ENCODE measurements at places on chromosomes 11 and 22.

- no peak for DNase-seq
Measured at GRCh38 chr22:46087816-46088277, 62.5 kb upstream of the PPARA start.

GRCh38 chr11:22976146-22976545 lies 115.9 kb upstream of the CCDC179 start:
- DNase-seq = no peak

DNA sequence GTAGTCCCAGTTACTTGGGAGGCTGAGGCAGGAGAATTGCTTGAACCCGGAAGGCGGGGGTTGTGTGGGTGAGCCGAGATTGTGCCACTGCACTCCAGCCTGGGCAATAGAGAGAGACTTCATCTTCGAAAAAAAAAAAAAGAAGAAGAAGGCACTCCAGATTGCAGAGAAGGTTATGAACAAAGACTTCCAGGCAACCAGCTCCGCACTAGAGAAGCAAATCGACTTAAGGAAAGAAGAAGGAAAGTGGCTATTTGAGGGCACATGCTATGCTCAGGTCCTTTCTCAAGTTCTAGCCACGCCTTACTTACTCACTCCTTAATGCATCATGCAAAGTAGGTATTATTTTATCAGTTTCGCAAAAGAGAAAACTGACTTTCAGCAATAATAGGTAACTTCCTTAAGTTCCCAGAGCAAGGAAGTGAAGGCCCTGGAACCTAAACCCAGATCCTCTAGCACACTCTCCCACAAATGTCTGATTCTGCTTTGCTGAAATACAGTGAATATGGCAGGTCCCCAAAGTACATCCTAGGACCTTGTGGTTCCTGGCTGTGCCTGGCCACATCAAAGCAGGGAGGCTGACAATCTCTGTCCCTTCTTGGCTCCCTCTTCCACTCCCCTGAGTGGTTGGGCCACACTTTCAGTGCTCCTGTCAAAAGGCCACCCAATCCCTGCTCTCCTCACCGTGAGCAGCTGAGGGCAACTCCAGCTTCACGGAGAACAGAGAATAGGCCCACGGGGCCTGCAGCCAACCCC lies 14.2 kb downstream of the CD3E start:
- no peak for DNase-seq

- DNase-seq = no peak
Measured at GRCh38 chr22:32603651-32604540, 129.3 kb downstream of the FBXO7 start.

DNA sequence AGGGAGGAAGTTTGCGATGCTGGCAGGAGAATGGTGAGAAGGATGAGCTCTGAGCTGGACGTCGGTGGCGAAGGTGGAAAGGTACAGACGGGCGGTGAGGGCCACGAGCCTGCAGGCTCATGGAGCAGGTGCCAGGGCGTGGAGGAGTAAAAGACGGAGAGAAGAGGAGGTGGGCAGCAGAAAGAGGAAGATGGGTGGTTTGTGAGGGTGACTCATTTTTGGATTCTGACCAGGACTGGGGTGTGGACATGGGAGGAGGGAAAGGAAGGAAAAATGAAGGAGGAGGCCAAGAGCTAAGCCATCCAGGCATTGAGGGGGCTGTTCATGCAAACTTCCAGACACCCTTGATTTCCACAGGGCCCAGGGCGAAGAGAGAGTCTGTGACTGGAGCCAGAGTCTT lies 3.5 kb downstream of the ZDHHC24 start:
- no peak for DNase-seq

DNA sequence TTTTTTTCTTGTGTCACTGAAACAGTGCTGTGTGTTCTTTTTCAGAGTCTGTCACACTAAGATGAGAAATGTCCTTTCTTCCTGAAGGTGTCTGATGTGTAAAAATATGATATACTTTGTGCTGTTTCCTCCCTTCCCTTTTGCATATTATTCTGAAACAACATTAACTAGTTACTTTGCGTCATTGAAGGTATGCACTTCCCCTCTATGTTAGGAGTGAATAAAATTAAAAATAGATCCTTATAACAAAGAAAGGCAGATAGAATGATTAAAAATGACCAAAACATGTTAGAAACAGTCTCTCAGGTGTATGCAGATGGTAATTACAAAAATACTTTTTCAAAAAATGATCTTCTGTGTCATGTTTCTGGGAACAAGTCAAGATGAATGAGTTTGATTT lies 1.6 kb upstream of the RAB30 start:
- DNase-seq = no peak

DNA sequence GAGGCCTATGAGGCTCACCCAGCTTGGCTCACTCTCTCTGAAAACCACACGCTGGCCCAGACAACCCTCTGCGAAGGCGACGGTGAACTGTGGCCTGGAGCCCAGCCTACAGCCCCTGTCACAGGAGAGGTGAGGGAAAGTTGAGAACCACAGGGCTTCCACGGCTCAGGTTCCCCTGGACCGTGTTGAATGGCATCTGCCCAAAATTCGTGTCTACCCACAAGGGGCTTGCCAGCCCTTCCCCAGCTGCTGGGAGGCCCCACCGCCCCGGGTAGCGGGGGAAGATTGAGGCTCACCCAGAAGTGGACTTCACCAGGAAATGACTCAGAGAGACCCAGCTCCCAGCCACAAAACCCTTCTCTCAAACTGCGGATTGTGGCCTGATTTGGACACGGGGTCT lies 197.1 kb downstream of the CTTN start:
- DNase-seq = no peak

DNA sequence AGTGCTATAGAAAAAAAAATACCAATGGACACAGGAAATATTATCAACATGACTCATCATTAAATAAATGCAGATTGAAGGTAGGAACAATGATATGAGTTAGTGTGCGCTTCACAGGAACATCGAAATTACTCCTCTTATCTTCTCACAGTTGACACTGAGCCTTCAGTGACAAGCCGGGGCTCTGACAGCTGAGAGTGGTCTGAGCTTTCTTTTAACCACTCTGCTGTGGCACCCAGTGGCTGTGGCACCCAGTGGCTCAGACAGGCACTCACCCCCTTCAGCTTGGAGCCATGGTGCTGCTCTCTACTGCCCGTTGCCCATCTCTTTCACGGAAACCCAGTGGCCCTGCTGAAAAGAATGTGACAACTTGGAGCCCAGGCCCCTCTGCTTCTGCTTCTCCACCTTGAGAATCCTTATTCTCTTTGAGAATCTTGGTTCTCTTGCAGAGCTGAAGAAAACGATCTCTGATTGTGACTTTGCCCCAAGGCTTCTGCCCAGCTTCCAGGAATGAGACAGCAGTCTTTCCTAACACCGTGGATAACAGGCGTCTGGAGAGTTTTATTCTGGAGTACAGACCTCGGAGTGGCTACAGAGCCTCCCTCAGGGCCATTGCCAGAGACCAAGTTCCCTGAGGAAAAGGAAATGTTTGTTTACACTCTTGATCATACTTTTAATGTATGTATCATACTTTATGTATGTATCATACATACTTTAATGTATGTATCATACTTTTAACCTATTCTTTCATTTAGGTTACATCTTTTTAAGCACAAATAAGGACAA lies 37.1 kb upstream of the OR8B8 start:
- no peak for DNase-seq

DNA sequence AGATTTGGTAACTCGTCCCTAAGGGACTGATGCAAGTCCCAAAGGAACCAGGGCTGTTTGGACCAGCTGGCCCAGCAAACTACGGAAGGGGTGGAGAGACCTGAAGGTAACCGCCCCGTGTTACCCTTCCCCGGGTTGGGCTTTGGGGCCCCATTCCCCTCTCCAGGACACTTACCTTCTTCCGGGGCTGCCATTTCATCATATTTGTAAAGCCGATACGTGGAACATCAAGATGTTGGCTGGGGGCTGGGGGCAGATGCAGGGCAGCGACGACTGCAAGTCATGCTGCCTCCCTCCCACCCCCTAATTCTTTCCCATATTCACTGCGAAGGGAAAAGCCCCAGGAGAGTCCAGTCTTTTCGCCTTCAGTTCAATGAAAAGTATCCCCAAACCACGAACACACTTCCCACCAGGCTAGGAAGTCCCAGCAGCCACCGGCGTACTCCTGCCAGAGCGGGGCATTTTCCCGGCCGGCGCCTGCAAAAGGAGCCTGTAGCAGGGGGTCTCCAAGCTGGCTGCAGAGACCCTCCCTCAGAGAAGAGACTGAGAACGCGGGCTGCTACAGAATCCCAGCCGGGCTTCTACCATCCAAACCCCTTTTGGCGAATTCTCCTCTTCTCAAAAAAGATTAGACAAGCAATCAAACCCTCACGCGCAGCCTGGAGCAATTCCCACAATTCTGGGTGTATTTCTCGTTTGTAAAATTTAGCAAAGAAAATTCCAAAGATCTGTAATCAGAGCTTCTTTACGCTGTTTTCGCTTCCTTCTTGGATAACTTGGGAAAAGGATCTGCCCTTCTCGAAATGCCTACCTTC lies 236.7 kb downstream of the TTC28 start:
- DNase-seq = peak; percentile 0

GRCh38 chr11:15309296-15309695 lies 194.6 kb downstream of the INSC start:
- no peak for DNase-seq

- DNase-seq = no peak
Measured at GRCh38 chr11:60700689-60701468, 1.5 kb downstream of the MS4A8 start.

DNA sequence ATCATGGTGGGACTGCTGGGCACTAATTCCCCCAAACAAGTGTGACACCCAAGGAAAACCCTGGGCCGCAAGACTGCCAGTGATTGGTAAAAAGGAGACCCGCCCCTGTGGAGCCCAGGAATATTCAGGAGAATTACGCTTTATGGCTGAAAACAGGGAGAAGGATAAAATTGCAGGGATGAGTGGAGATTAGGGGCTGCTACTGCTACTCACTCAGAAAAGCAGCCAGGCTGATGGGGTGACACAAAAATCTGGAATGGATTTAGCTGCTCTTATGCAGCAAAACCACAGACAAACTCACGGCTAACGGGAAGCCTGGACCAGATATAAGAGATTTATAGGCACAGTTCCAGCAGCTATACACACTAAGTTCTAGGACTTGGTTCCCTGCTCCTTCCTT lies 4.4 kb upstream of the FBXO3 start:
- DNase-seq = no peak

DNA sequence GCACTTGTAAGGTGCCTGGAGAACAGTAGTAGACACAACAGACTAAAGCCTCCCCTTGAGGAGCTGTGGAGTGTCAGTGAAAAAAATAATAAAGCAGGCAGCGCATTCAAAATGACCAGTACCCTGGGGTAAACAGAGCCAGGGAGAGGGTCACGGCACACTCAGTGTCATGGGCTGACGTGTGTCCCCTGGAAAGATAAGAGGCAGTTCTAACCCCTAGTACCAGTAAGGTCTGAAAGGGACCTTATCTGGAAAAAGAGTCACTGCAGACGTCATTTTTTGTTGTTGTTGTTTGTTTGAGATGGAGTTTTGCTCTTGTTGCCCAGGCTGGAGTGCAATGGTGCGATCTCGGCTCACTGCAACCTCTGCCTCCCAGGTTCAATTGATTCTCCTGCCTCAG lies 32.0 kb downstream of the DUSP8 start:
- DNase-seq = no peak

DNA sequence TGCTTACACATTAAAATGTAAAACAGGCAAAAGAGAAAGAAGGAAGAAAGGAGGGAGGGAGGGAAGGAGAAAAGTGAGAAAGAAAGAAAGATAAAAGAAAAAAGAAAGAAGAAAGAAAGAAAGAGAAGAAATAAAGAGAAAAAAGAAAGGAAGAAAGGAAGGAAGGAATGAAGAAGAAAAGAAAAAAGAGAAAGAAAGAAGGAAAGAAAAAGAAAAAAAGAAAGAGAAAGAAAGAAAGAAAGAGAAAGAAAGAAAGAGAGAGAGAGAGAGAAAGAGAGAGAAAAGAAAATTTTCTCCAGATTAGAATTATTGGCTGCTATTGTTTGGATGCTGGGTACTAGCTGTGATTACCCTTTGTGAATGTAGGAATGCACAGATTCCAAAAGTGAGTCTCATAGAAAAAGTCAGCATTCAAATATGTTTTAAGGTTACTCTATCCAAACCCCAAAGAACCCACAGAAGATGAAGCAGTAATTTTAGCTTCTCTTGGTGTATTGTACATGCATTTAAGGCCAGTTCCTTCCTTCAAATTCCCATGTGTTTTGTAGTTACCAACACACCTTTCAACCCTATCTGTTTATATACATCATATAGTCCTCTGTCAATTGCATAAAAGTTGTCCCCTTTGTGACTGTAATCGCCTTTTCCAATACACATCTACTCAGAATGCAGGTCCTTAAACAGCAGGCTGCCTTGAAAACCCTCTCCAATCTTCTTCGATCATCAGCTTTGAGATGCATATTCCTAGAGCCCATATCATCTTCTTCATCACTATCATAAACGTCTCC lies 789 bp upstream of the FAM111A start:
- DNase-seq = no peak

DNA sequence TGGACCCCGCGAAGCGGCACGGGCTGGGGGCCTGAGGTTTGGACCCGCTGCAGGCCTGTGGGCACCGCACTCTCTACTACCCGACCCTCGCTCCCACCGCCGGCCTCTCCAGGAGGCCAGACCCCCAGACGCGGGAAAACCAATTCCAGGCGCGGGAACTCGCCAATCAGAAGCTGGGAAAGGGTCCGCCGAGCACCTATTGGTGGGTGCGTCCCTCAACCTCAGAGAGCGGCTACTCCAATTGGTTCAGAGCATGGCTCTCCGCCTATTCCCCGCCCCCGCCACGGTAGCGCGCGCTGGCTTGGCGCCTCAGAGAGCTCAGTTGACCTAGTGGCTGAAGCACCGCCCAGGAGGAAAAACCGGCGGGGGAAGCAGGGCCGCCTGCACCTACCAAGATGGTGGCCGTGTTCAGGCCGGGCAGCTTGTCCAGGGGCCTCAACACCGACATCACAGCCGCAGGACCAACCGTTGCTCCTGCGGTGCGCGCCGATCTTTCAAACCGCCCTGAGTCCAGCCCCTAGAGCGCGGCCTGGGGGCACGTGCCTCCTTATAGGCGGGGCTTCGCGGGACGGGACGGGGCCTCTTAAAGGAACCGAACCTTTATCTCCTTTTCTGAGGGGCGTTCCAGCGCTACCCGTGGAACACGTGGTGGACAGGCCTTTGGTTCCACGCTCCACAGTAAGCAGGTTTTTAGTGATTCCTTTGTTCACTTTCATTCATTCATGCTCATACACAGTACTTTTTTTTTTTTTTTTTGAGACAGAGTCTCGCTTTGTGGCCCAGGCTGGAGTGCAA lies at the start of gene CENPM:
Gene CENPM, minus strand, starts transcription at position 524 of the 795 bp plus-strand sequence. Its CDS starts 76 bp downstream, at position 448.
- peak; percentile 86 for DNase-seq

All from CD4-positive, alpha-beta T cell treated with Interleukin-4 for 1 hour (primary cell).